Effector CD4-positive, alpha-beta T cell (primary cell): ENCODE measurements at places on chromosomes 3 and 15.

DNA sequence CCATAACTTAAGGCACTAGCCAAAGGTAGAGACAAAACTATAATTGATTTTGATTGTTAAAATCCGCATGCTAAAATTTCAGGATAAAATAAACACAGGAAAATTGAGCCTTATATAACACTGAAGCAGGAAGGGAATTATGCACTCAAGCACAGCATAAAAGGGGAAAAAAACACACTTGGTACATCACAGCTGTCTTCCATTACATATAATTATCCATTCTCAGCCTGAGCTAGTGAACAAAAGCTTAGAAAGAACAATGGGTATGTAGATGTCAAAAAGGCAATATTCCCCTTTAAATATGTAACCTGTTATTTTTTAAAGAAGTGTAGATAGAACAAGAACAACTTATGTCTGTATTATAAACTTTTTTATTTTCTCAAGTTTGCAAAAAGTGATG is 899.2 kb downstream of the ROBO1 start:
- no peak for DNase-seq

DNA sequence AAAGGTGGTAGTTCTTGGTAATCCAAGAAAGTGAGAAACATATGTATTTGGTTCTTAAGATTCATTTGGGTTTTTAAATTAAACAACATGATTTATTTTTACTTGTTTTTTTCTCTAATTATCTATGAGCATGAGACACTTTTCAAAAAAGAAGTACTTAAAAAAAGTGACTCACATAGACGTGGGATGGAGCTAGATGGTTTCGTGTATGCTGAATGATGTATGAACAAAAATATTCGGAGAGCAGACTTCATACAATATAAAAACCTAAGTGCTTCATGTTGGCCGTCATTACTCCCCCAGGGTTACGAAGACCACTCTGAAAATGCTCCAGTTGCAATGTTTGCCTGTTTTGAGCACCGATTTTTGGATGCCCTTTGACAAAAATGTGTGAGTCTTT is 90.9 kb downstream of the RORA start:
- no peak for DNase-seq

DNA sequence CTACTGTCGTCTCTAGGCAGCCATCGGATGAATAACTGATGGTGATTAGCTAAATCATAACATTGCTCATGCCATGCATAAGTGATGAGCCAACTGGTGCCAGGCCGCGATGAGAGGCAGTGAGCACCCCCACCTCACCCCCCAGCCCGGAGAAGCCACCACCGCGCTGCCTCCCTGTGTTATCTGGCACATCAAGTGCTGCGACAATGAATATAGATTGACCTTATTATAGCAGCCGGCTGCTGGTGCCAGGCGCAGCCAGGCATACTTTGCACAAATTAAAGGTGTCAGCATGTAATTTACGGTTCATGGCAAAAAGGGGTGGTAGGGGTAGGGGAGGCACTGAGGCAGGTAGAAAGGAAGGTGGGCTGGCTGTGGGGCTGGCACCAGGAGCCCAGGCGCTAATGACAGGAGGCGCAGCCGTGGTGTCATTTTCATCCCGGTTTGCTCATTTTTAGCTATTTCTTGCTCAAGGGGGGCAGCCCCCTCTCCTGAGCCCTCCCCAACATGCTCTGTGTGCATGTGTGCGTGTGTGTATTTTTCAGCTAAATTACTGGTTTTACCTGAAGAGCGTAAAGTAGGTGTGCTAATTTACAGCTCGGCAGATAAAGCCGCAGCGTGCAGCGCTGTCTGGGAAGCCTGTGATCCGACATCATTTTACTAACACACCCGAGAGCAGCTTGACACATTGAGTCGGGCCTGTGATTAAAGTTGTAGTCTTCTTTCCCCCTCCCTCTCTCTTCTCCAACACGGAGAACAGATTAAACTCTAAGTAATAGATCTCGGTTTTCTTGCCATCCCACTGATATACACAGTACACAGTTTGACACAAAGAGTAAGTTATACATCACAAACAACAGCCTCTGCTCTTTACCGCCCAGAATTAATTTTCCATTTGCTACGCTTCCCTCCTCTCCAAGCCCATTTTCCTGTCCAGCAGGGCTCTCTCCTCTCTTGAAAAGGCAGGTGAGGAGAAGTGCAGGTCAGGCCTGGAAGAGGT is 212.3 kb downstream of the RPLP1 start:
- no peak for DNase-seq

DNA sequence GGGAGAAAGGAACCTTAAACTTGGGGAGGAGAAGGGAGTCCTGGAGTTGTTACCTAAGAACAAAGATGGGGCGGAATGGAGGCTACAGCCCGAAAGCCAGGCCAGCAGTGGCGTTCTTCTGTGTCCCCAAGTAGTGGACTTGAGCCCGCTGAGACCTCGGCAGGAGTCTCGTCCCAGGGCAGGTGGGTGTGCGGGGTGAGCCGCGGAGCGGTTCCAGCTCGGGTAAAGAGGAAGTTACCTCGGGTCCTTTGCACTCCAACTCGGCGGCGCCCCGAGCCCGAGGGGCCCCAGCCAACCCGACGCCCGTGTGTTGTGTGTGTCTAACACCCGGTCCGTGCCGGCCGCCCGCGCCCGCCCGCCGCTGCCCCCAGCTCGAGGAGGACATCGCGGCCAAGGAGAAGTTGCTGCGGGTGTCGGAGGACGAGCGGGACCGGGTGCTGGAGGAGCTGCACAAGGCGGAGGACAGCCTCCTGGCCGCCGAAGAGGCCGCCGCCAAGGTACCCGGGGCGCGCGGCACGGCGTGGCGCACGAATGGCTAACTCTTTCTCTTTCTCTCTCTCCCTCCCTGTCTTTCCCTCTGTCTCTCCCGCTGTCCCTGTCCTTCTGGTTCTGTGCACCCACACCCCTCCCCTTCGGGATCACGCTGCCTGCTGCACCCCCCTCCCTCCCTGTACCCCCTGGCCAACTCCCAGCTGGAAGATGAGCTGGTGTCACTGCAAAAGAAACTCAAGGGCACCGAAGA is 959 bp downstream of the TPM1 start:
- no peak for DNase-seq

DNA sequence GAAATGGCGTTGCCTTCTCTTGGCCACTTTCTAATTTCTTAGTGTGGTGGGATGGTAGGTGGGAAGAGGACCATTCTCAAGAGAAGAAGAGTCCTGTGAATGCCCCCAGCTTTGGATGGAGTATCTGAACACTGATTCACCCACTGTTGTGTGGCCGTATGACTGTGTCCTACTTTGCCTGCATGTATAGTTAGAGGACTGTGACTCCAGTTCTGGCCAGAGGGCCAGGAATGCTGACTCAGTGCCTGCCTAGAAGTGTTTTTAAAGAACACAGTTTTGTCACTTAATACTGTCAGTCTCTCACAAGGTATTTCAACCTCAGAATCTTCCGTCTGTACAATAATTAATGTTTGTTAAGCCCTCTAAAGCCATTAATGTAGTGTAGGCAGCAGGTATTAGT is 2.1 kb downstream of the SEC61A1 start:
- DNase-seq = no peak

DNA sequence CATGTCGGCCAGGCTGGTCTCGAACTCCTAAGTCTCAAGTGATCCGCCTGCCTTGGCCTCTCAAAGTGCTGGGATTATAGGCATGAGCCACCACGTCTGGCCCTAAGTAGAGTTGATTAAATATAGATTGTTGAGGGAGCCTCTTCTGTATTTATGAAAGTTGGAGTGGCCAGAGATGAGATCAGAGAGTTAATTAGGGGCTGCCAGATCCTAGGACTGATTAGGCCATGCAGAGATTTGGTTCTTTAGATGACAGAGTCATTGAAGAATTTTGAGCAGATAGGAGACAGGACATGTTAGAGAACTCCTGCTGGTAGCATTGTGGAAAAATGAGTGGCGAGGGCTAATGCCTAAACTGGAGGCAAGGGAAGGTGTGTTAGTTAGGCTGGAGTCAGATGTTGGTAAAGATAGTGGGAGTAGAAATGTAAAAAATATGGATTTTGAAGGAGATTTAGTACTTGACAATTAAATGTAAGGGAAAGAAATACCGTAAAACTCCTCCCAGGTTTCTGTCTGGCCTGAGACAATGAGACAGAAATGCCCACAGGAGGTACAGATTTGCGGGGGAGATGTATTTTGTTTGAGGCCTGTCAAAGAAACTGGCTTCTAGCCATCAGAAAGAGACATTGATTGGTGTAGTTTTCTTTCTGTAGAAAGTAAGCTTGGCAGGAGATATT is 23.4 kb downstream of the SACM1L start:
- DNase-seq = no peak
